ENCODE measurements at places on chromosomes 3 and 15.

DNA sequence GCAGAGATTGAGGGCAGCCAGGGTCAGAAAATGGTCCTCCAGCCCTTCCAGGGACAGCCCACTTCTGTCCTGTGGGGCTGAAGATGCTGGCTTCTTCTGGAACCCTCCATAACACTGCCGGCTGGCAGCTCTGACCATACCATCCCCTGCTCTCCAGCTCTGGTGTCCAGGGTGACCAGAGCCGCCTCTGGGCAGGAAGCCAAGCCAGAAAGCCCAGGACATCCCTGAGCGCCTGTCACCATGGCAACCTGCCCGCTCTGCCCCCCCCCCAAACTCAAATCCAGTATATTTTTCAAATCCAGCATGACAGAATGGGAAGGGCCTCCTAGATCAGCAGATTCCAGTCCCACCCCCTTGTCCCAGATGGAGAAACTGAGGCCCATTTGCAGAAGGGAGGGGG lies 420 bp upstream of the TMIE start:
- no peak for DNase-seq

GRCh38 chr3:12536423-12536822 lies 8.9 kb downstream of the MKRN2OS start:
- no peak for DNase-seq

GRCh38 chr15:40050788-40051470 lies 11.9 kb upstream of the SRP14 start:
- DNase-seq: no peak

GRCh38 chr15:95291898-95292472 lies 1038.5 kb upstream of the NR2F2 start:
- no peak for DNase-seq

- DNase-seq: no peak
These were observed 539.0 kb downstream of the FGF12 start for GRCh38 chr3:192188218-192188835.

Data from GF-D8 (cell line).